ENCODE measurements at places on chromosomes 2 and 18.

GRCh38 chr2:30684026-30684425 lies 123.2 kb downstream of the CAPN13 start:
- DNase-seq = no peak

DNA sequence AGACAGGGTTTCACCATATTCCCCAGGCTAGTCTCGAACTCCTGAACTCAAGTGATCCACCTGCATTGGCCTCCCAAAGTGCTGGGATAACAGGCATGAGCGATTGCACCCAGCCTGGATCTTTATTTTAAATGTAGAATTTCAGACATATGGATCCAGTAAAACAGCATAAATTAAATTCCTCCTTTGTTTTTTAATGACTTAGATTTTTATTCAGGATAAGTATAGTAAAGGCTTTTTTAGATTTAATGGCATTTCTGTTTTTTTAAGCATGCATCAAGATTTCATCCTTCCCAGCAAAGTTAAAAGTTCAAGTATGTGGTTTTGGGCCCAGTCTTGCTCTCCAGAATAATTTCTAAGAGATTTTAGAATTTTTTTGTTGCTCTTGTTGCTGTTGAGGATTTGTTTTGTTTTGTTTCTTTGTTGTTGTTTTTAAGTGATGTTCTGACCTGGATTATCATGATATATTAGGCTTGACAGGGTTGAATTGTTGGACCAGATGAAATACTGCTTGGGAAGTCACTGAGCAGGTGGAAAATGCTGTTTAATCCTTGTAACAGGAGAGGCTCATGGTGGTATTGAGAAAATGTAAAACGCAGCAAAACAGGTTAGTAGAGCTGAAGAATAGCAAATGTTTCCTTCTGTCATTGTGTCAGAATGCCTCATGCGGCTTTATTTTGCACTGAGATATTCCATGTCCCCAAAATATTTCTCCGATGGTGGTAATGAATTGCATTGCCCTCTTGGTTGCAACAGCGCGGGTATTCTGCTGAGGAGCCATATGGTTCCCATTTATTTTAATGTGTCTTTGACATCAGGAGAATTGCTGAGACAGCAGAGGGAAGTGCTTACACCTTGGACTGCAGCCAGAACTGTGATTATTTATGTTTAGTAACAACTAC lies 147.9 kb downstream of the GALNT3 start:
- DNase-seq = no peak

DNA sequence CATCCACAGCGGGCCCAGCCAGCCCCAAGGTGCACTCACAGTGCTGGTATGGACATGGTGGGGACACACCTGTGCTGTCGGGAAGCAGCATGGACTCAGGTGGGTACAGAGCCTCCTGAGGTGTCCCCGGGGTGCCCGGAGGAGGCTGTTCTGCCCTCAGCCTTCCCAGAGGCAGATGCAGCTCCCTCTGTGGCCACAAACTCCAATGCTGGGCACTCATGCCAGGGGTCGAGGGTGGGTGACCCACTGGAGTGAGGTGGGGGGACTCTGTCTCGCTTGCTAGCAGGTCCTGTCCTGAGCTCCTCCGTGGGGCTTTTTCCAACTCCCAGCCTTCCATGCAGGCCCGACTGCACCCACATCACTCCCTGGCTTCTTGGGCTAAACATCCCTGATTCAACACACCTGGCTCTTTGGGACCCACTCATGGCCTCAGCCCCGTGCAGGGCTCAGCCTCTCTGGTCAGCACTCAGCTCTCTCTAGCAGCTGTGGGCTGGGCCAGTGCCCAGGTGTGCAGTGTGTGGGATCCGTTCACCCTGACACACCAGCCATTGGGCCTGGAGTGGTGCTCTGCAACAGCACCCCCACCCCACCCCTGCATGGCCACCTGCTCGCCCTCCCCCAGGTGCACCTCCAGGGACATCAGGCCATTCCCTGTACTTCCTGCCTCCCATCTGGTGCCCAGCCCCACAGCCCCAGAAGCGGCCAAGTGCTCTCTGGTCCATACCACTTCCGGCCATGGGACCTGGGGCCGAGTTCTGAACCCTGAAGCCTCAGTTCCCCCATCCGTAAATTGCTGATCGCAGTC lies 16.0 kb downstream of the RAMP1 start:
- no peak for DNase-seq

- no peak for DNase-seq
These were observed 129.3 kb downstream of the MARCHF4 start for GRCh38 chr2:216243026-216243425.

GRCh38 chr18:66638856-66639629 lies 35.2 kb upstream of the CDH19 start:
- DNase-seq = no peak
